ENCODE measurements at places on chromosomes 5 and 9. TPM values are rescaled to one million over a fixed set of nuclear protein-coding genes. Genes with fewer than 3 reads are reported as not detected.

ZNF483 gene
- 11.0 TPM for total RNA-seq

ARSK gene
- total RNA-seq, result 16.9 TPM

SHOC1 gene
- 0.28 TPM for total RNA-seq

SLC1A3 gene
- 5.6 TPM for total RNA-seq

MARVELD2 gene
- not detected for total RNA-seq

PCDHB4 gene
- total RNA-seq, result 0.59 TPM

INSL6 gene
- not detected for total RNA-seq

DMRTA1 gene
- 0.29 TPM for total RNA-seq

FAM78A gene
- 3.8 TPM for total RNA-seq

IL7R gene
- total RNA-seq, result 5.4 TPM

PLPPR1 gene
- not detected for total RNA-seq

DNA sequence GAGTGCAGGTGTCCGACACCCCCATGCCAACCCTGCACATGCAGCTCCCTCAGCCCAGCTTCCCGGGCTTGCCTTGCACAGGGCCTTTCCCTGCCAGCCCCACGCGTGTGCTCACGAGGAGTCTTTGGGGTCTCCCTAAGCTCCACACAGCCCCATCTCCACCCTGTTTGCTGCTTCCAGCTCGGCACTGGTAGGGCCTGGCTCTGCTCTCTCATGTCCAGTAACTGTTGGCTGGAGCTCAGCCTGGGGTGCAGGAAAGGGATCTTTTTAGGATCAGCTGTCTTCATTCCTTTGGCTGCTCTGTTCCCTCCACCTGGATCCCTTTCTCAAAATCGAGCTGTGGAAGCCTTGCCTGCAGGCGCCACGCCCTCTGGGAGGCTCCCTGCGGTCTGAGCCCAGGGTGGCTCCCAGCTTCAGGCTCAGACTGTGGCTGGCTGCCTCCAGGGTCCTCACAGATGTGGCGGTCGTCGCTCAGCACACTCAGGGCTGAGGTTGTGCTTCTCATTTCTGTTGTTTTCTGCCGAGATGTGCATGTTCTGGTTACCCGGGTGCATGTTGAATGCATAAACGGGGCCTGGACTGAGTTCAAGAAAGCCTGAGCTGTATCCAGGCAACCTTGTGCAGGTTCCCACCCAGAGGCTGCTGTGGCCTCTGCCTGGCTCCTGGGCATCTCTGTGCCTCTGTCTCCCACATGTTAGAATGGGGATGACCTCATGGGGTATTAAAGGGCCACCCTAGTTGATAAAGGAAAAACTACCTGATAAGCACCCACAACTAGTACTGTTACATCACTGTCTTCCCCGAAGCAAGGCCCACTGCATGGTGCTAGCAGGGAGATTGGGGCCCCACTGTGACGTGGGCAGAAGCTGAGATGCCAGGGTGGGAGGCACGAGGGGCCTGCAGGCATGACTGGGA, 4.3 kb downstream of the CACNA1B start:
- H3K4me1 ChIP-seq, result peaks cover 8% of the 10 kb centered on the region
- no peaks in the 10 kb centered on the region for H3K27me3 ChIP-seq
- no peaks in the 10 kb centered on the region for H3K36me3 ChIP-seq
- H3K27ac ChIP-seq, result no peak overlapping the region
- DNase-seq, result no peak
- H3K4me3 ChIP-seq, result no peak overlapping the region

DNA sequence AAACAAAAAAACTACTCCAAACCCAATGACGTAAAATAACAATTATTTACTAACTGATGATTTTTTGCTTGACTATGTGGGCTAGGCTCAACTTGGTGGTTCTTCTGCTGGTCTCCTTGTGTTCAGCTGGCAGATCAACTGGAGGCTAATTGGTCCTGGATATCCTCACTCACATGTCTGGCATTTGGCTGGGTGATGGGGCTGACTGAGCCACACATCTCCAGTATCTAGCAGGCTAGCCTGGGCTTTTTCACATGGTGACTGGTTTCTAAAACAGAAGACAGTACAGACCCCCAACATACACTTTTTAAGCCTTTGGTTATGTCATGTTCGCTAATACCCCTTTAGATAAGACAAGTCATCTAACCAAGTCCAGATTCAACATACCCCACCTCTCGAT, 104.7 kb upstream of the PRRC1 start:
- no peaks in the 10 kb centered on the region for H3K4me1 ChIP-seq
- DNase-seq, result no peak
- no peak overlapping the region for H3K4me3 ChIP-seq
- H3K36me3 ChIP-seq, result no peaks in the 10 kb centered on the region

DNA sequence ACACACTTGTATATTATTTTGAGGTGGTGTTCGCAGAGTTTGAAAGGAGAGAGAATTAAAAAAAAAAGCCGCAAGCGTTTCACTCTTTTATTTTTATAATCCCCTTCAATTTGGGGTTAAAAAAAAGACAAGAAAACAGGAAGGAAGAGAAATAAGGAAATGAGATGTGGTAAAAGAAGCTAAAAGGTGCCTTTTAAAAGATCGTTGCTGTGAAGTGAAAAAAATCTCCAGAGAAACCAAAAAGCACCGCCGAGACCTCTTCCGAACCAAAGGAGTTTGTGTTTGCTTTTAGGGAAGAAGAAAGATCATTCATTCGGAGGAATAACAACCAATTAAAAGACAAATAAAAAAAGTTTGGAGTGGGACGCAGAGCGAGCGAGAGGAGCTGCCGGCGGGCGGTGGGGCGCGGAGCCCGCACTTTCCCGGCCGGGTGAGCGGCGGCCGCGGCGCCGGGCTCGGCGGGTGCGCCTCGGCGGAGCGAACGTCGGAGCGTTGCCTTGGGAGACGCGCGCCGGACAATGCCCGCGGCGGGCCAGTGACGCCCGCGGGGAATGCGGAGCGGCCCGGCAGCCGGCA, 355 bp downstream of the TLE4 start:
- peak overlapping the region; percentile 91 for H3K27ac ChIP-seq
- no peaks in the 10 kb centered on the region for H3K36me3 ChIP-seq
- H3K4me1 ChIP-seq, result no peaks in the 10 kb centered on the region
- peak overlapping the region; percentile 71 for H3K4me3 ChIP-seq
- peak; percentile 46 for DNase-seq

- no peak overlapping the region for H3K4me3 ChIP-seq
- H3K36me3 ChIP-seq, result no peaks in the 10 kb centered on the region
- H3K27ac ChIP-seq, result no peak overlapping the region
- no peaks in the 10 kb centered on the region for H3K4me1 ChIP-seq
- no peaks in the 10 kb centered on the region for H3K27me3 ChIP-seq
Measured at GRCh38 chr5:155947394-155948062, 379.4 kb upstream of the SGCD start.

- H3K4me3 ChIP-seq, result no peak overlapping the region
- DNase-seq, result no peak
- peak overlapping the region; percentile 55 for H3K27ac ChIP-seq
- peaks cover 17% of the 10 kb centered on the region for H3K4me1 ChIP-seq
Measured at GRCh38 chr5:81505672-81506071, 111.7 kb upstream of the ACOT12 start.

DNA sequence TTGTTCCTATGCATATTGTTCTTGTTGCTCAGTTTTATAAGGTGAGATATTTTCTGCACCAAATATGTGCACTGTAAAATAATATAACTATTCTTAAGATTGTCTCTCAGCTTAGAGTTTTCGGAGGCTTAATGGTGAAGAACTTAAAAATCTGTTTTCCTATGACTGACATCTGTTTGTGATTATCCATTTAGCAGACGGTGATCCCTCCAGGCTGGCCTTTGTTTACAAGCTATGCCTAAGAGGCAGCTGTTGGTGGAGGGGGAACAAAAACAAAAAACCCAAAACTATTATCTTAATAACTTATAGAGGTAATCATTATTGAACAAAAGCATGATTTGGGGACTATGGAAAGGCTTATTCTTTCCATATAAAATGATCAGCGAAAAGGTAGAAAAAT, 658 bp downstream of the PDCD1LG2 start:
- H3K27ac ChIP-seq, result peak overlapping the region; percentile 76
- no peaks in the 10 kb centered on the region for H3K36me3 ChIP-seq
- H3K4me3 ChIP-seq, result peak overlapping the region; percentile 4
- H3K4me1 ChIP-seq, result no peaks in the 10 kb centered on the region
- DNase-seq, result no peak

DNA sequence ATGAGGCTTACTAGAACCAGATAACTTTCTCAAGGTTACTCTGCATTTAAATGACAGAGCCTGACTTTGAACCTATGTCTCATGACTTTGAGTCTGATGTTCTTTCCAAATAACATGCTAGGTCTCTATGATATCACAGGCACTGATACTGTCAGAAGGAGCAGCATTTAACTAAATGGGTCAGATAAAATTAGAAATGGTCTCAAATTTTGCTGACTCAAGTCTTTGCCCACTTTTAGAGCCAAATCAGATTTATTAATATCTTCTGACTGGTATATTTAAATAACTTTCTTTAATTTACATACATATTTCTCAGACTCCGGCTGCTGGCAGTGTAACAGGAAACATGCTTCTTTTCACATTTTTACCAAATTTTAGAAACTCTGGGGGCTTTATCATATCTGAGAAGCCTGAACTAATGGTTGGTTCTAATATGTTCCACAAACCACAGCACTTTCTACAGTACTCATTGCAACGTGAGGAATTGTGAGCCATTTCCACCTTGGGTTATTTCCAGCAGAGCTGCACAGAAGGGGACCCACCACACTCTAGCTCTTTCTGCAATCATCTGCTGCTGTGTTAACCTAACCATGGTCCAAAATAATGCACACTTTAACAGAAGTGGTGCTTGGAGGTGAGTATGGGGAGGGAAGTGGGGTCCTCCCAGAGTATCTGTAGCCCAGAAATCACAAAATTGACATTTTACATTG, 79.2 kb downstream of the KCTD16 start:
- no peaks in the 10 kb centered on the region for H3K27me3 ChIP-seq
- H3K27ac ChIP-seq, result no peak overlapping the region
- no peak overlapping the region for H3K4me3 ChIP-seq
- H3K4me1 ChIP-seq, result no peaks in the 10 kb centered on the region
- no peaks in the 10 kb centered on the region for H3K36me3 ChIP-seq
- no peak for DNase-seq

- no peak overlapping the region for H3K4me3 ChIP-seq
- no peaks in the 10 kb centered on the region for H3K27me3 ChIP-seq
- no peaks in the 10 kb centered on the region for H3K36me3 ChIP-seq
- no peaks in the 10 kb centered on the region for H3K4me1 ChIP-seq
- DNase-seq, result no peak
Measured at GRCh38 chr9:70760228-70760627, 345.8 kb upstream of the KLF9 start.

GRCh38 chr5:124279146-124279876, 467.1 kb downstream of the ZNF608 start:
- DNase-seq, result no peak
- no peaks in the 10 kb centered on the region for H3K36me3 ChIP-seq

DNA sequence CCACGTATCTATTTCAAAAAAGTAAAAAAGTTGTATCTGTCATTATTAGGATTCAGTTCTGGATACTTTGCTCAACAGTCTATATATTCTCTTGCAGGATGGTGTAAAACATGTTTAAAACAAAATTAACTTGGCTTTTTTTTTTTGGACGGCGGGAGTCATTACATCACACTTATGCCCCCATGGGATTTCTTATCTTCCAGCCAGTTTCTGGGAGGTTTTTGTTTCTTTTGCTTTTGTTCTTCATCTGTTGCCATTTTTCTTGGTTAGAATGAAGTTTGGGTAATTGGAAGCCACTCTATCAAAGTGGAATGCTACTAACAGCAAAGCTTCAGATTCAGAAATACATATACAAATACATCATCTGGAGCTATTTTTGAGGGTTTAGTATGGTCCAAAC, 1.8 kb upstream of the STARD4 start:
- H3K27me3 ChIP-seq, result no peaks in the 10 kb centered on the region
- H3K27ac ChIP-seq, result no peak overlapping the region
- no peak overlapping the region for H3K4me3 ChIP-seq
- H3K36me3 ChIP-seq, result no peaks in the 10 kb centered on the region

GRCh38 chr5:16864631-16865131, 71.4 kb downstream of the MYO10 start:
- H3K36me3 ChIP-seq, result no peaks in the 10 kb centered on the region
- no peaks in the 10 kb centered on the region for H3K4me1 ChIP-seq
- H3K27ac ChIP-seq, result no peak overlapping the region
- H3K27me3 ChIP-seq, result no peaks in the 10 kb centered on the region
- no peak overlapping the region for H3K4me3 ChIP-seq
- no peak for DNase-seq

GRCh38 chr5:150507474-150508276, at the start of gene NDST1:
TSS of gene NDST1 (plus strand) at chr5:150508131. CDS start at chr5:150521255, 13,124 bp downstream.
- no peak within 1 kb of the TSS for H3K4me3 ChIP-seq
- peaks cover 45% of the 10 kb centered on the region for H3K4me1 ChIP-seq
- no peak for DNase-seq
- H3K27ac ChIP-seq, result peak within 1 kb of the TSS; percentile 37
- no peaks in the 10 kb centered on the region for H3K36me3 ChIP-seq
- no peaks in the 10 kb centered on the region for H3K27me3 ChIP-seq

- no peaks in the 10 kb centered on the region for H3K36me3 ChIP-seq
- no peak for DNase-seq
- H3K27ac ChIP-seq, result no peak overlapping the region
Measured at GRCh38 chr5:108810717-108811116, 63.0 kb downstream of the FER start.

All from uterus (tissue), 4 donors.